Activated gamma-delta T cell treated with Interleukin-2 at 50 U/mL for 16 hours (primary cell): ENCODE measurements at places on chromosomes 7 and 10.

- DNase-seq: no peak
Observed at GRCh38 chr10:51653025-51653424, 46.4 kb downstream of the CSTF2T start.

DNA sequence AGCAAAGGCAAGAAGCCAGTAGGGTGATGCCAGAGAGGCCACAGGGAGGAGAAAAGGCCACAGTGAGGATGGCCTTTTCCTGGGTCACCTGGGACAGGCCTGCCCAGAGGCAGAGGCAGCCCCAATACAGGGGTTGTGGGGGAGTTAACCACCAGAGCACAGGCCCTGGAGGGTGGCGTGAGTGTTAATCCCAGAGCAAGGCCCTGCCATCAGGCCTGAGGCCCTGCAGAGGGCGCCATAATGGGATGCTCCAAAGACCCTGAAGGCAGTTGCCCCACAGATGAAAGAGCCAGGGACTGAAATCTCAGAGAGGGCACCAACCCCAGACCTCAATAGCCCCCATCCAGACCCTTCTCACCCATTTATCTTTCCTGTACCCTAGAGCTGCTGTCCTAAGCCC is 23.9 kb downstream of the SLC13A4 start:
- DNase-seq: no peak

- no peak for DNase-seq
Observed at GRCh38 chr7:117564627-117565026, 84.8 kb downstream of the CFTR start.

DNA sequence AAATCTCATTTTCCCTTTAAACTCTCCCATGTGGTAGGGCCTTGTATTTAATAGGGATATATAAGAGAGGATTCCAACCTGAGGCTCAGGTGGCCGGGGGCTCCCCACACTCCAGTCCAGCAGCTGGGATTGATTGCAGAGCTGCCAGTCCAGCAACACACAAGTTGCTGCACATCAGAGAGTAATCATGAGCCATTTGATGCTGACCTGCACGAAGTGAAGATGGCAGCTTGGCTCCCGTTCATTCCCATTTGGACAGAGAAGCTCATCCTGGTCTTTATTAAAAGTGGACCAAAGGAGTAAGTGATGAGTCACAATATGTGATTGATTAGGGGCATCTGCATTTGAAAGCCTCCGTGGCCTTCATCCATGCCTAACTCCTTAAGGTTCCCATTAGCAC is 202.4 kb downstream of the PLXNA4 start:
- DNase-seq: no peak

DNA sequence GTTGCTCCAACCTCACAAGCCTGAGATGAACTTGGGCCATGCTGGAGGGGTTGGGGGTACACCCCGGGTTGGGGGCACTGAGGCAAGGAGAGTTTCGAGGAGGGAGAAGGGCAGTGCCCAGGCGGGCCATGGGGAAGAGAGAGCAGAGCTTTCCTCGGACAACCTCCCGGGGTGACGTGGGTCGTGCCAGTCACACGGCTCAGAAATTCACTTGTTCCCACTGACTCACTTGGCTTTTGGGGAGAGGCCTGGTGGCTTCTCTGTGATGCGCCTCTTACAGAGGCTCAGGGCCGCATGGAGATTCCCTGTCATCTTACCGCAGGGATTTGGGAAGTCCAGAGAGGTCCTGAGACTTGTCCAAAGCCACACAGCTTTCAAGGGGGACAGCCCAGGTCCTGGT is 2.9 kb downstream of the LAT2 start:
- DNase-seq: no peak

DNA sequence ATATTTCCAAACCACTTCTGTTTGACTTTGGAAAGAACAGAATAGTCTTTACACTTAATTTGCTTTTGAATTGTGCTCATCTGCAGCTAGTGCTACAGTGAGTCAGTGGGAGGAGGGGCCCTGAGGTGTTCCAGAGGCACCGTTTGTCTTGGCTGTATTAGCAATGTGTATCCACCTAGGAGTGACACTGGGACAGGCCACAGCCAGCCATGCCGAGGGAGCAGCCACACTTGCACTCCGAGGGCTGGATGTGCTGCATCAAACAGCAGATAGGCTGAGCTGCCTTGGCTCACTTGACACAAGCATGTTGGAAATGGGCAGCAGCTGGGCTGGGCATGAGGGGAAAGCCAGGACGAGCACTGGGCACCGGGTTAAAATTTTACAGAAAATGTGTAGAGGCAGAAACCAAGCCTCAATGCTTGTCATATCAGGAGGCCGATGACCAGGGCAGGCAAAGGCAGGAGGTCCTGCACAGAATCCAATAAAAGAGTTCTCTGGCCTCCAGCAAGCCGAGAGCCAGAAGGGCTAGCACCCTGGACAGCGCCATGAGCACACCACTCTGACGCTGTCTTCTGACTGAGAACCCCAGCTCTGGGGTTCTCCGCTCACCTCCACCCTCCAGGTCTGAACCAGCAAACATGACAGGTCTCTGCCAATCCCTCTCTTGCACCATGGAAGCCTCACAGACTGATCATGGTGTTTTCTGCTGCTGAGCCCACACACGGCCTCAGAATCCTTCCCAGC is 163.3 kb downstream of the GRID1 start:
- no peak for DNase-seq

- no peak for DNase-seq
Observed at GRCh38 chr7:3196629-3197400, 104.2 kb upstream of the SDK1 start.

DNA sequence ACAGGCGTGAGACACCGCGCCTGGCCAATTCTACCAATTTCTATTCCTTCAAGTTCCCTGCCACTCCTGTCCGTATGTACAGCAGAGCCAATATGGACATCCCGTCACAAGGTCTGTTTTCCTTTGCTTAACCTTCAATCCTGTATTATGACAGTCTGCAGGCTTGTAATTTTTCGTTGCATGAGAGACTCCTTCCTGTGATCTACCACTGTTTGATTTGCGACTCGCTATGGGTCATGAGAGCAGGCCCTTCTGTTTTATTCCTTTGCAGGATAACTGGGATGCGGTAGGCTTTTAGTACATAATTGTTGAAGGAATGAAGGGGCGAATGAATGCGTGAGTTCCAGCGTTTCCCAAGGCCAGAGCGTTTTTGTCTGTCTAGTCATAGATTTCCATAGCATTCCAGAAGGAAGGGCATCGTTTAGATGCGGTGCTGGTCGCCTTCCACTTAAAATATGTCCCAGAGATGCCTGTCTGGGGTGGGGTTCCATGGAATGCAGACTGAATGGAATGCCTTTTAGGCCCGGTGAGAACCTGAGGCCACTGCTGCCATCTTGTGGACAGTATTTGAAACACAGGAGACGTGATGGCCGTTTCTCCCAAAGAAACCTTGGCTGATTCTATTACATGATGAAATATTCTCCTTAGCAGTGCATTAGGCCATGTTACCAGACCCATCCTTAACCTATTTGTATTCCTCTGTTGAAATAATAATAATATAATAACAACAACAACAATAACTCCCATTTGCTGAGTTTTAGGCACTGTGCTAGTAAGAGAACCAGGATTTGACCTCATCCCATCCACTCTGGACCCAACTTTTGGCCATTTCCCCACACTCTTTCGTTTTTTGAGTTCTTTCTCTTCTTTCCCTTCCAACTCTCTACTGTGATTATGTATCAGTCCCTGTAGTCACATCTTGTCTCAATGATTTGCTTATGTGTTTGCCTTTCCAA is 193.2 kb downstream of the MYOF start:
- DNase-seq: peak; percentile 44

GRCh38 chr7:150400788-150401423 is 21.8 kb downstream of the ZNF775 start:
- no peak for DNase-seq

DNA sequence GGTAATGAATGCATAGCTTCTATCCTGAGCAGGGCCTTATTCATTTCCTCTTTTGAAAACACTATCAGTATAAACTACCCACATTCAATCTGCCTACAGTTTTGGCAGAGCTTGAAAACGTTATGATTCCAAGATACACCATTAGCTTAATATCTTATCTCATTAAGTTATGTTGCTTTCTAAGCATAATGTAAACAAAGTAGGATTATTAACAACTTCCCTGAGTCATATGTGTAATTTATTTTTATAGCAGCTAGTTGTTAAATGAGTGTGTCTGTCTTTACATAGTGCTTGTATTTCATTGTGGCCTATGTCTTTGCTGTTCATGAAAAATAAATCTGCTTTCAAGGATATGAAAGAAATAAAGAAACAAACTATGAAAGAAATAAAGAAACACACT is 106.2 kb upstream of the DLX6 start:
- no peak for DNase-seq

DNA sequence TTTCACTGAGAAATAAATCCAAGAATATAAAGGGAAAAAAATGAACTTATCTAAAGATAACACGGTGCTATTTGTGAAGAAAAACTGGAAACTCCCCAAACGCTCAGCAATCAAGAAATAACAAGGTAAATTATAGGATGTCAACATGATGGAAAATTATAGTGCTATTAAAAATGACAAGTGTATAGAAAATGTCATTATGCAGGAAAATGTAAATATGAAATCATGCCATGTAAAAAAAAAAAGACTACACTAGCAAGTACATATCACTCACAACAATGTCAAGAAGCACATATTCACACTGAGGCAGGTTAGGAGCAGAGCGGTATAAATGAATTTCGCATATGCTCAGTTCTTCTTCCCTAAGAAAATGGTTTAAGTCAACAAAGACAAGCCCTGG is 27.7 kb downstream of the KLRG2 start:
- DNase-seq: no peak

GRCh38 chr7:2104107-2104710 is 128.5 kb downstream of the MAD1L1 start:
- DNase-seq: peak; percentile 42

DNA sequence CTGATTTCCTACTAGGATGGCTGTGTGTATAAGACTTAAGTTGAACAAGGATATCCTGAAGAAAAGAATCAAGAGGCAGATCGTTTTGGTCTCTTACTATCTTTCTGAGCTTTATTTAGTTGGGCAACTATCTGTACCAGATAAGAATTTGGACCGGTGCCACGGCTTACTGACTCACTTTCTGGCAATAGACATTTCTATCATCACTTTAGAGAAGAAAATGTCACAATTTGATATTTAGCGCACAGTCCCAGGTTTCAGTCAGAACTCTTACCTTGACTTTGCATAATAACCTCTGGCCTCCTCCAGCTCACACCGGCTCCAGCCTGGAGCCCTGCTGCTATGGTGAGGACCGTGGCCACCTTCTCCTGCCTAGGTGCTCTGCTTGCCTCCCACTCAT is 218.2 kb upstream of the MDFIC start:
- DNase-seq: no peak

- DNase-seq: no peak
Observed at GRCh38 chr10:103811463-103811862, 43.9 kb downstream of the SH3PXD2A start.

GRCh38 chr7:113652501-113652900 is 266.3 kb downstream of the PPP1R3A start:
- DNase-seq: no peak

GRCh38 chr10:60914690-60915141 is 29.3 kb downstream of the RHOBTB1 start:
- no peak for DNase-seq
